ENCODE measurements at places on chromosomes 12 and 14. TPM values are rescaled to one million over a fixed set of nuclear protein-coding genes. Genes with fewer than 3 reads are reported as not detected.

DNA sequence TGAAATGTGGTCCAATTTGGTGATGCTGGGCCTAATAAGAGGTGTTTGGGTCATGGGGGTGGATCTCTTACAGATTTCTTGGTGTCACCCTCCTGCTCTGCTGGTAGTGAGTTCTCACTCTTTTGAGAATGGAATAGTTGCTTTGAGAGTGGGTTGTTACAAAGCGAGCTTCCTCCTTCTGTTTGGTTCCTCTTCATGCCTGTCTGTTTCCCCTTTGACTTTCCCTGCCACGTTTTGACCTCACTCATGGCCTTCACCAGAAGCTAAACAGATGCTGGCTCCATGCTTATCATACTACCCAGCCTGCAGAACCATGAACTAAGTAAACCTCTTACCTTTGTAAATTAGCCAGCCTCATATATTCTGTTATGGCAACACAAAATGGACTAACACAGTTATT lies 57.7 kb upstream of the LDHB start:
- DNase-seq, result no peak

- DNase-seq, result no peak
Observed at GRCh38 chr14:59317798-59318505, 129.5 kb downstream of the DAAM1 start.

DNA sequence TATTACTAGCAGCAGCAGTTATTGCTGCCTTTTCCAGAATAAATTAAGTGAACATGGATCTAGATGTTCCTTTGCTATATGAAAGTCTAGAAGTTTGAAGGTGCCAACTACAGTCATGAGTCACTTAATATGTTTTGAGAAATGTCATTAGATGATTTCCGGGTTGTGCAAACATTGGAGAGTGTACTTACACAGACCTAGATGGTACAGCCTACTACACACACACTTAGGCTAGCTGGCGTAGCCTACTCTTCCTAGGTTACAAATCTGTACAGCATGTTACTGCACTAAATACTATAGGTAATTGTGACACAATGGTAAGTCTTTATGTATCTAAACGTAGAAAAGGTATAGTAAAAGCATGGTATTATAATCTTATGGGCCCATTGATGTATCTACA lies 368.1 kb downstream of the PDZRN4 start:
- DNase-seq, result peak; percentile 26

- DNase-seq, result no peak
Observed at GRCh38 chr12:104212516-104212915, 3.1 kb upstream of the TXNRD1 start.

CLECL1 gene
- not detected for total RNA-seq

PIWIL1 gene
- total RNA-seq, result not detected

RPAP3 gene
- total RNA-seq, result 3.5 TPM
